Placental pericyte (primary cell): ENCODE measurements at places on chromosomes 12 and 14. TPM values are rescaled to one million over a fixed set of nuclear protein-coding genes. Genes with fewer than 3 reads are reported as not detected.

The FOS gene
- 18.9 and 25.4 TPM in 2 replicates for total RNA-seq

The LRP6 gene
- total RNA-seq, result 26.3 and 32.1 TPM in 2 replicates

The NANOG gene
- total RNA-seq, result under 0.01 and 0.14 TPM in 2 replicates

The SLC2A13 gene
- 8.8 and 18.3 TPM in 2 replicates for total RNA-seq

The SPIC gene
- total RNA-seq, result not detected in 2 replicates

The RNU4-1 gene
- total RNA-seq, result under 0.01 TPM in 2 replicates

The GLT1D1 gene
- total RNA-seq, result not detected in 2 replicates

The RASSF8 gene
- total RNA-seq, result 54.9 and 80.6 TPM in 2 replicates

The DIO3 gene
- not detected in 2 replicates for total RNA-seq

The PIANP gene
- total RNA-seq, result not detected in 2 replicates

The EPYC gene
- total RNA-seq, result not detected in 2 replicates

The ACSS3 gene
- 2.6 and 7.7 TPM in 2 replicates for total RNA-seq

The GDF3 gene
- total RNA-seq, result not detected in 2 replicates

The SLC15A5 gene
- not detected in 2 replicates for total RNA-seq

The GLIPR1L2 gene
- total RNA-seq, result 0.29 TPM in 1 of 2 replicates, not detected in the other

The TMEM132D gene
- total RNA-seq, result not detected in 2 replicates

The FZD10 gene
- total RNA-seq, result not detected in 2 replicates

The ZNF891 gene
- 0.44 and 0.86 TPM in 2 replicates for total RNA-seq

The FCF1 gene
- total RNA-seq, result 36.1 and 42.0 TPM in 2 replicates

The FOXG1 gene
- under 0.01 TPM in 2 replicates for total RNA-seq

The FGF6 gene
- total RNA-seq, result not detected in 2 replicates

The PRR4 gene
- total RNA-seq, result 1.5 and 2.0 TPM in 2 replicates

The GAS2L3 gene
- 8.3 and 42.4 TPM in 2 replicates for total RNA-seq

The SLCO1A2 gene
- total RNA-seq, result 0.22 and 0.29 TPM in 2 replicates

The C12orf42 gene
- total RNA-seq, result not detected in 2 replicates

The ASIC1 gene
- total RNA-seq, result 0.72 and 3.5 TPM in 2 replicates

The PDE6H gene
- total RNA-seq, result not detected in 2 replicates

The RDH16 gene
- total RNA-seq, result 0.14 TPM in 1 of 2 replicates, not detected in the other

The OASL gene
- 0.86 and 0.88 TPM in 2 replicates for total RNA-seq

The TAS2R13 gene
- total RNA-seq, result 1.8 and 3.1 TPM in 2 replicates

The TAS2R46 gene
- 2.6 and 3.5 TPM in 2 replicates for total RNA-seq

The GZMH gene
- not detected in 2 replicates for total RNA-seq

The A2ML1 gene
- total RNA-seq, result 0.72 TPM in 1 of 2 replicates, not detected in the other

The ASPG gene
- not detected in 2 replicates for total RNA-seq

The FOXN3 gene
- total RNA-seq, result 30.4 and 31.1 TPM in 2 replicates

The TMEM30B gene
- not detected in 2 replicates for total RNA-seq

The ENDOU gene
- total RNA-seq, result under 0.01 TPM in 1 of 2 replicates, not detected in the other

The DDX54 gene
- 40.9 and 58.7 TPM in 2 replicates for total RNA-seq

The NRL gene
- 0.72 and 1.3 TPM in 2 replicates for total RNA-seq

The UNC119B gene
- total RNA-seq, result 15.8 and 22.0 TPM in 2 replicates

The PTPN6 gene
- 0.22 TPM in 1 of 2 replicates, not detected in the other for total RNA-seq
